Mesenchymal stem cell (in vitro differentiated cells and primary cell): ENCODE measurements at places on chromosomes 5 and 9.

DNA sequence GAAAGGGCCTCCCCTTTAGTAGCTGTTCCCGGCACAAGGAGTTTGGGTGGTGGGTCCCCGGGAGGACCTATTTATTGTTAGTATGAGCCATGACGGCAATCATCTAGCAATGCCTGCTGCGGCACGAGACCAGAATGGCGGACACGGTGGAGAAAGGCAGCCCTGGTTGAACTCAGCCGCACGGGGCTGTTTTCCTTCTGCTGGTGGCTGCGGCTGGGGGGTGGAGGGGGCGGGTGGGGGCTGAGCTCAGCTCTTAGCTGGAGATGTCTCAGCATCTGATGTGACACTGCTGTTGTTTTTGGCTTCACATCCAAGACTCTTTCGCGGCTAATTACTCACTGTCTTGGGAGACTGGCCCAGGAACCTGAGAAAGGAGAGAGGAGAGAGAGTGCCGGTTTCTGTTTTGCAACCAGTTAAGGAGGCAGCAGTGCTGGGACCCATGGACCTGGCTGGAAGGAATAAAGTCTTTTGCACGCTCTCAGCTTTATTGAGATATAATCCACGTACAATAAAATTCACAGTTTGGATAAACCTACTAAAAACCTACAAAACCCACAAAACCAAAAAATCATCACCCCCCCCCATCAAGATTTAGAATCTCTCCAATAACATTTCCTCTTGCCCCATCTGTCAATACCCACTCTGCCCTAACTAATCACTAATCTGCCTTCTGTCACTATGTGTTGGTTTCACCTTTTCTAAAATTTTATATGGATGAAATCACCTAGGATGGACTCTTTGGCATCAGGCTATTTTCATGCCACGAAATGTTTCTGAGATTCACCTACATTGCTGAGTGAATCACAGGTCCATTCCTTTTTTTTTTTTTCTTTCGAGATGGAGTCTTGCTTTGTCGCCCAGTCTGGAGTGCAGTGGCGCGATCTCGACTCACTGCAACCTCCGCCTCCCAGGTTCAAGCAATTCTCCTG, 81.8 kb upstream of the NEURL1B start:
- peak overlapping the region; percentile 12 for H3K27ac ChIP-seq
- H3K4me3 ChIP-seq, result peak overlapping the region; percentile 72
- peaks cover 66% of the 10 kb centered on the region for H3K27me3 ChIP-seq

- DNase-seq, result peak; percentile 20
- H3K4me3 ChIP-seq, result no peak overlapping the region
- no peak overlapping the region for H3K27ac ChIP-seq
- peaks cover 2% of the 10 kb centered on the region for H3K4me1 ChIP-seq
- no peaks in the 10 kb centered on the region for H3K27me3 ChIP-seq
- no peaks in the 10 kb centered on the region for H3K36me3 ChIP-seq
These were observed 75.4 kb downstream of the STK32A start for GRCh38 chr5:147310059-147310704.

DNA sequence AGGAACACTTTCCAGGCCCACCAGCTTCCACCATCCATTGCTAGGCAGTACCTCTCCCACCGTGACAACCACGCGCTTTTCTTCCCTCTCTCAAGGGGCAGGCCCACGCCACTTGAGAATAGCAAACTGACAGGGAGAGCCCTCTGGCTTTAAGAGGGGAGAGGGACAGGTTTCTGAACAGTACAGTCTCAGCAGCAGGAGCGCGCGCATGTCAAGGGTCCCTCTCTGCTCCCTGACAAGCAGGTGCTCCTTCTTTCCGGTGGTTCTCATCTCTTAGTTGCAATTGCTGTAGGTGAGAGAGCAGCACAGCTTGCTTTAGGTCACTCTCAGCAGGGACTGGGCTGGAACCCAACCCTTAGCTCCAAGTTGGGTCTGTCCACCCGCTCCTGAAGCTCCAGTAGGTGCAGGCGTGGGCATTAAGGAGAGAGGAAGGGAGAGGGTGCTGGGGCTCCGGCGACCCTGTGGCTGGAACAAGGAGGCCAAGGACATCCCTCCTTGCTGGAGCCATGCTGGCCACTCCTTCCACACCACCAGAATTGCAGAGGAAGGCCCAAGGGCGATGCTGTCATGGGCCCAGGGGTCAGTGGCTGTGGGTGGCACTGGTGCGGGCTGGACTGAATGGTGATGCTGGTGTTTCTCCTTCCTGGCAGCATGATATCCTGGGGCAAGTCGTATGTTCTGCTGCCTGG, 9.0 kb upstream of the PHF2 start:
- H3K36me3 ChIP-seq, result peaks cover 31% of the 10 kb centered on the region
- H3K27me3 ChIP-seq, result no peaks in the 10 kb centered on the region
- H3K27ac ChIP-seq, result peak overlapping the region; percentile 88
- H3K4me1 ChIP-seq, result peaks cover 9% of the 10 kb centered on the region
- H3K4me3 ChIP-seq, result peak overlapping the region; percentile 79

DNA sequence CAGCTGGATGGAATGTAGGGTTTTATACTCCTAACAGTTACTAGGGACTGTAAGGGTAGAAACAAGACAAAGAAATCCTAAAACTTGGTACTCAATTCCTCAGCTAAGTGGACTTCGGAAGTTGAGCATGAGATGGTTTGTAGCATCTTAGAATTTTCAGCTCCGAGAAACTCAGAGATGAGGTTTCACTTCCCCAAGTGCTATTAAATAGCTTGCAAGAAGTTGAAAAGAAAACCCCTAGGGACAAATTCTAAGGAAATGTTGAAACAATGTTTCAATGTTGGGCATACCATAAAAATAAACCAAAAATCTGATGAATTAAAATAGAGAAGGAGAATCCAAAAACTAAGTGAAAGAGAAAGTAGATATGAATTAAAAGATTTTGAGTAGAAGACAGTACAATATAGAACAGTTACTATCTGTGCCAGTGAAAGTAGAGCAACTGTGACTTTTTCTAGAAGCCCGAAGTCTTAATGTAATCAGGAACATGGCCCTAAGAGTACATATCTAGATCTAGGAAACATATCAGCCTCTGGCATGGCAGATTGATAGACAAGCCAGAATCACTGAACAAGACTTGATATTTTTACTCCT, 308.6 kb upstream of the RGMB start:
- no peaks in the 10 kb centered on the region for H3K36me3 ChIP-seq
- H3K4me3 ChIP-seq, result peak overlapping the region; percentile 20
- H3K4me1 ChIP-seq, result no peaks in the 10 kb centered on the region
- no peaks in the 10 kb centered on the region for H3K27me3 ChIP-seq

DNA sequence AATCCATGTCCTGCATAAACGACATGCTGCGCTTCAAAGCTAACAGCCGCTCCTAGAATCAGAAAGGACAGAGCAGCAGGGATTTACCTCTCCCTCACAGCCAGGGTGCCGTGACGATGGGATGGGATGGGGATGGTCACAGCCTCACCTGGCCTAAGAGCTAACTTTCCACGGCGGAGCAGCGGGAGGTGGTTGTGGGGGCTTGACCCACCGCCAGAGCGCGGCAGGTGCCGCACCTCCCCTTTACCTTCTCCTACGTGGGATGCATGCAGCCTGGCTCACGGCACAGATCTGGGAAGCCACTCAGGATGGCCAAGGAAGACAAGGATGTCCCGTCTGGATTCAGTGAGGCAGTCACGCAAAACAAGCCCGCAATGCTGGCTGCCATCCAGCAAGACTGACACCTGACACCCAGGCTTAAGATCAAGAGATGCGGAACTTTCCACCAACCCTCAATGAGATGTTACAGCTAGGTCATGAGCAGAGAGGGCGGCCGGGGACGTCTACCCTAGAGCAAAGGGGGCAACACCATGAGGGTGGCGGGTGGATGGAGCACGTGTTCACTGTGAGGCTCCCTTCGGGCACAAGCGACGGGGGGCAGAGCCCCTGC, 5.8 kb downstream of the BRD9 start:
- no peak for DNase-seq
- H3K27ac ChIP-seq, result no peak overlapping the region
- H3K4me3 ChIP-seq, result no peak overlapping the region
- H3K27me3 ChIP-seq, result no peaks in the 10 kb centered on the region

GRCh38 chr5:111004291-111004690, 67.2 kb upstream of the TSLP start:
- no peak for DNase-seq
- H3K4me3 ChIP-seq, result no peak overlapping the region
- no peak overlapping the region for H3K27ac ChIP-seq
- no peaks in the 10 kb centered on the region for H3K4me1 ChIP-seq
- H3K27me3 ChIP-seq, result no peaks in the 10 kb centered on the region
- H3K36me3 ChIP-seq, result no peaks in the 10 kb centered on the region

- H3K27me3 ChIP-seq, result no peaks in the 10 kb centered on the region
- H3K4me1 ChIP-seq, result peaks cover 11% of the 10 kb centered on the region
- no peak overlapping the region for H3K27ac ChIP-seq
- H3K36me3 ChIP-seq, result no peaks in the 10 kb centered on the region
- peak; percentile 71 for DNase-seq
These were observed 923 bp downstream of the SPATA6L start for GRCh38 chr9:4665357-4665756.

- no peaks in the 10 kb centered on the region for H3K27me3 ChIP-seq
- H3K27ac ChIP-seq, result no peak overlapping the region
- DNase-seq, result no peak
- H3K4me3 ChIP-seq, result peak overlapping the region; percentile 65
These were observed 502 bp upstream of the PTGR1 start for GRCh38 chr9:111599955-111600343.

GRCh38 chr9:110447476-110447875, 109.8 kb upstream of the TXNDC8 start:
- no peak overlapping the region for H3K4me3 ChIP-seq
- H3K27me3 ChIP-seq, result no peaks in the 10 kb centered on the region
- H3K4me1 ChIP-seq, result no peaks in the 10 kb centered on the region
- no peaks in the 10 kb centered on the region for H3K36me3 ChIP-seq
- no peak overlapping the region for H3K27ac ChIP-seq

- H3K27ac ChIP-seq, result no peak overlapping the region
- no peaks in the 10 kb centered on the region for H3K27me3 ChIP-seq
- peak; percentile 58 for DNase-seq
- H3K4me3 ChIP-seq, result no peak overlapping the region
These were observed 122.4 kb upstream of the GAS1 start for GRCh38 chr9:87069690-87070089.

DNA sequence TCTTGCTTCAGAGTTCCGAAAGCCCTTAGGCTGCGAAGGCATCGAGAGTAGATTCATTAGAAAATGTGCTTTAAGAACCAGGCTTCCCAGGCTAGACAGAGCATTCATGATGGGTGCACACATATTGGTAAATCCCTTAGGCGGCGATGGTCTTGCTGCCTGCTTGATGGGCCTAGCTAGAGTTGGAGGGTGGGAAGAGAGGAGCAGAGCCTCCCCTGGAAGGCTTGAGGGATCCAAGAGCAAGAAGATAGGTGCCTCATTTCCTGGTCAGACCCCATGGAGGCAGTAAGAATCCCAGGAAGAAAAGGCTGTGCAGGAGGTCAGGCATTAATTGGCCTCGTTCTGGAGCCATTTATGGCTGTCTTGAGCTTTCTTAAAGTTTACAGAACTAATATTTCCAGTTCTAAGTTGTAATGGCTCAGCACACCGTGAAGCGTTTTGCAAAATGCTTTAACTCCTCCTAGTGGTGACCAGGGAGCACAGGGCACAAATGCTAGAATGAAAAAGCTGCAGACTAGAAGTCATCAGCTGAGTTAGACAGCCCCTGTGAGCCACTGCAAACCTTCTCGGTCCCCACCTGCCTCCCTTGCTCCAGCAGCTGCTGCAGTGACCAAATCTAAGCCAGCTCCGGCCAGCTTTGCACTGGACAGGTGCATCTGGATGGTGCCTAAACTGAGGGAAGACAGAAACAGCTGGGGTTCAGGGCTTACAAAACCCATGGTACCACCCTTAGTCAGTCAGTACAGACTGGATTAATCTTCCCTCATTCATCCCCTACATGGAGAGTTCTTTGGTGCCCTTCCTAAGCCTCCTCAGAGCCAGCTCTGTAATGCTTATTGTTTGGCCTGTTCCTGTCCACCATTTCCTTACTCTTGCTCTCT, 14.7 kb downstream of the SLC45A2 start:
- H3K27ac ChIP-seq, result no peak overlapping the region
- H3K4me3 ChIP-seq, result no peak overlapping the region
- H3K36me3 ChIP-seq, result no peaks in the 10 kb centered on the region
- DNase-seq, result peak; percentile 67

- DNase-seq, result no peak
- H3K4me1 ChIP-seq, result peaks cover 4% of the 10 kb centered on the region
- H3K36me3 ChIP-seq, result no peaks in the 10 kb centered on the region
- H3K4me3 ChIP-seq, result no peak overlapping the region
- H3K27ac ChIP-seq, result no peak overlapping the region
These were observed 88.6 kb upstream of the IFNE start for GRCh38 chr9:21570643-21571275.

DNA sequence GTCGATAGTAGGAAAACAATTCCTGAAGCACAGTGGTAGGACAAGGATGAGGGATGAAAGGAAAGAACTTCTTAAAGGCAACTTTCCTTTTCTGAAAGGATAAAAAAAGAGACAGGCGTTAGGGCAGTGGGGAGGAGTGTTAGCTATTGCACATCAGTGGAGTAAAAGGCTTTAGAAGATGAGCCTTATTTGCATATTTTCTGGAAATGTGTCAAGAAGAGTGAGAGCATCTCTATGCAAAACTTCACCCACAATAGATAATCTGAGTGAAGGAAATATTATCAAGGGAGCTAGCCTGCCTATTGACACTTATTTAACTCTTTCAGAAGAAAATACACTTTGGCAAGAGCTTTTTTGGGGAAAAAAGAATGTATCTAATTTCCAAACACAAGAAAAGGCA, 151.6 kb downstream of the MACIR start:
- H3K27me3 ChIP-seq, result no peaks in the 10 kb centered on the region
- DNase-seq, result no peak
- no peaks in the 10 kb centered on the region for H3K36me3 ChIP-seq

DNA sequence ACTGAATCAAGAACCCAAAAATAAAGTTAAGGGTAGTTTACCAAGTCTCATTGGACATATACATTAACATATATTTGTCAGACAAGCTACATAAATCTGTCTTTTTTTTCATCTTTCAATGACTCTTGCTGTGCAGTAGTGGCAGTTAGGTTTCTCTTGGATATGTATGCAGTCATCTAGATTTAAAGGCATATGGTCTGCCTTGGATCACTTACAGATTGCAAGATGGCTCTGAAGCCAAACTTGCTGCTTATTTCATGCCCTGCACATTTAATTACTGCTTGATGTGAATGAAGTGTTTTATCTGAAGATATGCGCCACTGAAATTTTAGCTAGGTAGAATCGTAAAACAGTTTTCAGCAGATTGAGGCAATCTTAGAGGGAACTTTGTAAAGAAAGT, 18.6 kb upstream of the MAN2A1 start:
- no peak overlapping the region for H3K27ac ChIP-seq
- no peak overlapping the region for H3K4me3 ChIP-seq
- no peak for DNase-seq
- H3K4me1 ChIP-seq, result no peaks in the 10 kb centered on the region
- H3K27me3 ChIP-seq, result peaks cover 3% of the 10 kb centered on the region
- H3K36me3 ChIP-seq, result no peaks in the 10 kb centered on the region

- H3K4me1 ChIP-seq, result no peaks in the 10 kb centered on the region
- no peak overlapping the region for H3K27ac ChIP-seq
- H3K36me3 ChIP-seq, result no peaks in the 10 kb centered on the region
- DNase-seq, result no peak
- H3K4me3 ChIP-seq, result no peak overlapping the region
These were observed 312.2 kb downstream of the EPB41L4A start for GRCh38 chr5:112106878-112107277.

GRCh38 chr5:119059740-119060255, 11.1 kb upstream of the DMXL1 start:
- no peak overlapping the region for H3K27ac ChIP-seq
- no peaks in the 10 kb centered on the region for H3K4me1 ChIP-seq
- no peaks in the 10 kb centered on the region for H3K27me3 ChIP-seq
- no peaks in the 10 kb centered on the region for H3K36me3 ChIP-seq
